ENCODE measurements at places on chromosomes 2 and 18.

DNA sequence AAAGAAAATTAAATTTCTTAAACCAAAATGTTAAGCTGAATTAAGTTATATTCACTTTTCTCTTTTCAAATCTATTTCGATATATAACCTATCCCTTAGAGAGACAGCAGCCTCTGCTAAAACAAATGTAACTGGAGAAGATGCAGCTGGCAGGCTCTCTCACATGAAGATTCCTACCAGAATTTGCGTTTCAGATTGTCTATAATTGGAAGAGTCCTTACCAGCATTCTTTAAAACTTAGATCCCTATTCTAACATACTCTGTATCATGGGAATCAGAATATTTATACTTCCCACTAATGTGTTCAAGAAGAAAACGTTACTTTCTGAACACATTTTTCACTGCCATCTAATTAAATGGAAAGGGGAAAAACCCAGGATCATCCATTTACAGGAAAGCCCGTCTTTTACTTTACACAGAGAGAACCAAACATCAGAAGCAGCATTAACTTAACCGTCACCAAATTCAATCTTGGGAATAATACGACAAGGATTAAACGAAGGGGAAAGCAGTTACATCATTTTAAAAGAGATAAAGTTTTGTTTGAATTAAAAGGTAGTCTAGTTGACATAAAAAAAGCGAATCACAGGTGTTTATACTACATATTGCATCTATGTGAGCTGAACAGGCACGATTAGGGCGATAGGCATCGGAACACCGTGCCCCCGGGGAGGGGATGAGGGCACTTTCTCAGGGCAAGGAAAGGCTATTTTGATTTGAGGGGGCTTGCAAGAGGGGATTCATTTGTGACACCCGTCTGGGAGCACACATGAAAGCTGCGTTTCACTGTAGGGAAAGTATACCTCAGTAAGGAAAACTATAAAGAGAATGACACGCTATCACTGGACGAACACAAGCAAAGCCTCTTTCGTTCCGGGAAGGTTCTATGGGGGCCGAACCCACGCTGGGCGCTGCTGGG lies 1.3 kb downstream of the PTPN2 start:
- DNase-seq, result no peak

DNA sequence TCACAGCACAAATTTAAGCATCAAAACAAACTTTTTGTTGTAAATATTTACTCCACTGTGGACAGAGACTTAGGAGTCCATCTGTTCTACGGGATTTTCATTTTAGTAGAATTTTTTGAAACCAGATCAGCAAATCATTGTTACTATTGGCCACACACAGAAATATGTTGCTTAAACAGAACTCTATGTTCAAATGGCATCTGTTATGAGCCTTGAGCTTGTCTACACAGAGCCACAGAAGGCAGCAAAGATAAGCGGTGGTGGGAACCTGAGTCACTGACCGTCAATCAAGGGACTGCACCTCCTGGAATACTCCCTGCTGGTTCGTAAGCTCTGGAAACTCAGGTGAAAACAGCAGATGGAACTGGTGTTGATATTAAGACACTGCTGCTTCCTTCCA lies 156.8 kb downstream of the TMEM200C start:
- no peak for DNase-seq

GRCh38 chr2:172088245-172089004 lies 3.1 kb downstream of the DLX1 start:
- DNase-seq, result no peak

DNA sequence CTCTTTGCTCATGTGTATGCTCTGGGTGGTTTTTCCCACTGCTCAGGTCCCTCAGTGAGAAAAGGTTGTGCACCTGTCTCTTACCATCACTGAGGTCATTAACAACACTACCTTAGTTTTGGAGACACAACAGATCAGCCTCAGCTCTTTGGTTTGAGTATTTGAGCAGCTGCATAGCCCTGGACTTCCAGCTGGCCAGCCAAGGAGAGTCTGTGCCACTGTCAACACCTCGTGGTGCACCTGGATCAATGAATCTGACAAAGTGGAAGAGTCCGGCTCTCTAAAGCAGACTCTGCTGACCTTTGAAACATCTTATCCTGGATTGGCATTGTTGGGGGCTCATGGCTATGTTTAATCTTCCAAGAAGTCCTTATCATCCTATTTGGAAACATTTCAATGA lies 30.0 kb downstream of the SERPINB8 start:
- no peak for DNase-seq

- no peak for DNase-seq
These were observed 11.1 kb downstream of the RAB3GAP1 start for GRCh38 chr2:135063210-135063609.

- no peak for DNase-seq
These were observed 127.3 kb upstream of the NYAP2 start for GRCh38 chr2:225272173-225272572.

- DNase-seq, result no peak
These were observed 4.7 kb upstream of the DNAJB2 start for GRCh38 chr2:219274361-219274921.

DNA sequence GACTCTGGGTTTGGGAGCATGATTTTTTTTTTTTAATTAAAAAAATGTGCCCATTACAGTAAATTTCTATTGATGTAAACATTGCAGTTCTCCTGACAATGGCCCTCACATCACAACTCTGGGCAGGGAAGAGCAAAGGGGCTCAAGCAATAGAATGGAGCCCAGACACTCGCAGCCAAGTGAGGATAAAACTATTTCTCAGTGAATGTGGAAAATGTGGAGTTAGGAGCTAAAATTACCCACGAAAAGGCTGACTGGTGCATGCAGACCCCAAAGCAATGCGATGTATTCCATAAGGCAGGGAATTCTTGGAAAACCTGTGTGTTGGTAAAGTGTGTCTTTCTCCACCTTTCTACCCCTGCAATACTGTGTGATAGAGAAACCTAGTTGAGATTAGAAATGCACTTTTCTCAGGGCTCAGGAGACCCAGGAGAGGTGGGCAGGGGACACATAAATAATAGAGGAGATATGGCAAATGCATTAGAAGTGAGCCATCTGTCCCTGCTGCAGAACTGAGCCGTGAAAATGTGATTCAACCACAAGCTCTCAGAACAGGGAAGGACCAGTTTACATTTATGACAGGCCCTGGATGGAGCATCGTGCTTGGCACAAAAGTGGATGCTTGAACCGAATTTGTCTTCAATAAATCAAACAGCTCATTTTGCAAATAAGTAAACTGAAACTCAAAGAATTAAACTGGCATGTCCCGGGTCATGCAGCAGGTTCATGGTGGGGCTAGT lies 100.1 kb downstream of the MYCN start:
- DNase-seq, result no peak

- DNase-seq, result no peak
These were observed 101.0 kb upstream of the DNER start for GRCh38 chr2:229815342-229815741.

GRCh38 chr2:190947711-190948251 lies 66.2 kb downstream of the STAT1 start:
- no peak for DNase-seq

DNA sequence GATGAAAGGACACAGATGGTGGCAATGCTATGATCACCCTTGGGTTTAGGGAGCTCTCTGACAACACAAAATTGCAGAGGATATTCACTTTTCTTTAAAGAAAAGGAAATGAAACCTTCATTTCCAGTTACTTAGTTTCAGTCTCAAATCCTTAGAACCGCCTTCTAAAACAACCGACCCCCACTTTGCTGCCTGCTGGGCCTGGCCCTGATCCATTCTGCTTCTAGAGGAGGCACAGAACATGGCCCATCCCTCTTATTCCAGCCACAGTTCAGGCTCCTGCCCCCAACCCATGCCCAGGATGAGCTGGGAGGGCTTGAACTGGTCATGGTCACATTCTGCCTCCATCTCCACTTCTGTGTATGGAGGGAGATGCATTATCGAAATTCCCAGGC lies 311.6 kb downstream of the EN1 start:
- no peak for DNase-seq

GRCh38 chr2:134773335-134773734 lies 54.5 kb upstream of the TMEM163 start:
- DNase-seq, result no peak

- DNase-seq, result no peak
These were observed 20.8 kb downstream of the SOS1 start for GRCh38 chr2:39099870-39100728.

GRCh38 chr18:2716394-2717326 lies 61.1 kb downstream of the SMCHD1 start:
- no peak for DNase-seq

DNA sequence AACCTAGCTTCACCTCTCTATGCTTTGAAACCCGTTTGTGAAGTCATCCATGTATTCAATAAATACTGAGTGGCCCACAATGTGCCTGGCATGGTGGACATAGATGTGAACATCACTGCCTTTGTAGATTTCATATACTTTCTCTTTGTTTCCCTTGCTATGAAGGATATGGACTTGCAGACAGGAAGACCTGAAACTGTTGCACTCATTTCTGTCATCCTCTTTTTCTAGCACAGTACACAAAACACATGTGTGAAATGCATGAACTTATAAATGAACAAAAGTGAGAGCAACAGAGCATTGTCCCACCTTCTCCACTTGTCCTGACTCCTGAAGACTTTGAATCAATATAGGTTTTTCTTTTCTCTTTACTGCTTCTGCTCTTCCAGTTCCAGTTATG lies 249.4 kb upstream of the LINC00305 start:
- DNase-seq, result no peak

DNA sequence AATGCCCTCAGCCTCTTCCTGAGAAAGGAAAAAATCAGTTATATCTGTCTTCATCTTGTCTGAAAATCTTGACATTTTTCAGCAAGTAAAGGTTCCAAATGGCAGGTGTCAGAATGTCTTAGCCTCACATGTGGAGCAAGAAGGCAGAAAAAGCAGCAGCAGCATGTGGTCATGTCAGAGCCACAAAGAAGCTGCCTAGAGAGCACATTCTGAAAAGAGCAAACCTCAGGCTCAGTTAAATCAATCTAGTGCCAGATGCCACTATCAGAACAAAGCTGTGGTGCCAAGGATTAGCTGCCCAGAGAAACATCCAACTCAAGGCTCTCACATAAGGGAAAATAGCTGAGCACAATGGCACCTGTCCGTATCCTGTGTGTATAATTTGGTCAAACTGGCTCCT lies 105.9 kb downstream of the SRBD1 start:
- DNase-seq, result no peak

DNA sequence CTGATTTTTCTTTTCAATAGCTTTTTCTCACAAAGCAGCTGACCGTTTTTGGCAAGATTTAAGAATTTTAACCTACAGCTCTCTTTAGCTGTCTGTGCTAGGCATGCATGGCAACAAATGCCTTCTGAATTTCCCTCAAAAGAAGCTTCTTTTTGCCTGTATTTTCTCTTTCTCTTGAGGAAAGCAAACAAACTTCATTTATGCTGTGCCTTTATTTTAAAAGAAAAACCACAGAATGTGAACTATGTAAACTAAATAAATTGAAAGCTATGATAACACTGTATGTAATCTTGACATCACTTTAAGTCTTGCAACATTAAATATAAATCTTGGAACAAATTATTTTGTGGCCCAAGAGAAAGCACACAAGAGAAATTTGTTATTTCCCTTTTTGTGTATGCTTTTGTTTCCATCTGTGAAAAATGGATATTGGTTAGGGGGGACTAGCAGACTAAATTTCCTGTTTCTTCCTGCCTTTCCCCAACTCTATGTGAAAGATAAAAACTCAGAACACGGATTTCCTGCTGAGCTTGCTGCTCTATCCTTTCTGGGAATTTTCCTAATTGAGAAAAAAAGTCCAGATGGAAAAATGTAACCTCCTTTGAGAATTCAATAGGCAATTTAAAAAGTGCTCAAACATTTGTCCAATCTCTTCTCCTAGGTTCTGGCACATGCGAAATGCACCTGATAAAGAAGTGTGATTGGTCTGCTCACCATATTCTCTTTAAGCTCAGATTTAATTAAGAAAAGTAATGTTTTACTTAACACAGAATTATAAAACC lies 20.9 kb upstream of the TFPI start:
- DNase-seq, result no peak

GRCh38 chr2:202861987-202862386 lies 9.6 kb downstream of the ICA1L start:
- no peak for DNase-seq

- DNase-seq, result no peak
These were observed 106.7 kb downstream of the XRCC5 start for GRCh38 chr2:216215658-216216390.

- no peak for DNase-seq
These were observed 252.4 kb downstream of the RNF144A start for GRCh38 chr2:7169593-7169992.

- DNase-seq, result peak; percentile 71
These were observed 115.7 kb upstream of the SLC1A4 start for GRCh38 chr2:64873472-64873924.

DNA sequence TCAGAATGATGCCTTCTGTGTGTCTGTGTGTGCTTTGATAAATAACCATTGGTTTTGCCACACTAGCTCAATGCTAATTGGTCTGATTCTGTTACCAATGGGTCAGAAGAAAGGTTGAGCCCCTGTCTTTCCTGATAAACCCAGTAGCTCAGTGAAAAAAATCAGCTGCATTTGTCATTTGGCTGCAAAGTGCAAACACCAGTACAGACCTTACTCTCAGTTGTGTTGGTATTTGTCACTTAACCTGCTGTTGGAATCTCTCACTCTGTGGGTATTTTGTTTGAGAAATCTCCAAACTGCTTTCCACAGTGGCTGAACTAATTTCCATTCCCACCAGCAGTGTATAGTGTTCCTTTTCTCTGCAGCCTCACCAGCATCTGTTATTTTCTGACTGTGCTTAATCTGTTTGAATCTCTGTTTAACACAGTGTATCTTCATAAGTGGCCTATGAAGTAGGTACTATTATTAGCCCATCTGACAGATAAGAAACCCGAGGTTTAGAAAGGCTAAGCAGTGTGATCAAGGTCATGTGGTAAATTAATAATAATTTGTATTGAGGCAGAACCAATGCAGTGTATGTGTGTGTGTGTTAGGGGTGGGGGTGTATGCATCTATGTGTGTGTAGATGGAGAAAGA lies 26.7 kb downstream of the LIMS1 start:
- no peak for DNase-seq

DNA sequence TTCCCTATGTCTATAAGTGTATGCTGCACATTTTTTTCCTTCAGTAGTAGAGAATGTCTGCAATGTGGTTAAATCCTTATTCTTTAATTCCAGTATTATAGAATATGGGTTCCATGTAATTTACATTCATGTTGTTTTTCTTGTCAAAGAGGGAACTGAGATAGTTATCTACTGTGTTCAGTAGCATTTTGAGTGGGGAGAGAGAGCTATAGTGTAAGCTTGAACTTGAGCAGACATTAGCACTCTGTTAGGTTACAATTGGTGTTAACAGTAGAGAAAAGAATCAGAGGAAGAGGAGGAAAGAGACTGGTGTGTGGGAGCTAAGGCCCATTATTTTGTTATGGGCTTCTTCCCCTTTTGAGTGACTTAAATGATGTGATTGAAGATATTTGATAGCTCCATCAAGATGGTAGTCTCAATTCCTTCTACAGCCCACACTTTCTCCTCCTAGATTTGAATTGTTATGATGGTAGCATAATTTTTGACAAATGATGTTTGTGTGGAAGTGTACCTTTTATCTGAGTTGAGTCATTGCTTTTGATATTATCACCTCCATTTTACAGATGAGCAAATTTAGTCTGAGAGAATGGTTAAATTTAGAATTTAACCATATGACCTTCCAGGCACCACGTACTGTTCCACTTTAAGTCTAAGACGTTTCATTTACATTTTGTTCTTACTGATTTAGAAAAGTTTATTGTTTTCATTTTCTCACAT lies 71.3 kb downstream of the FMNL2 start:
- DNase-seq, result no peak

All from activated CD8-positive, alpha-beta memory T cell treated with anti-CD3 and anti-CD28 coated beads for 1 hour (primary cell).